ENCODE measurements at places on chromosomes 6 and 20.

GRCh38 chr6:31720196-31720770 is 1.3 kb downstream of the LY6G6C start:
- DNase-seq, result no peak

DNA sequence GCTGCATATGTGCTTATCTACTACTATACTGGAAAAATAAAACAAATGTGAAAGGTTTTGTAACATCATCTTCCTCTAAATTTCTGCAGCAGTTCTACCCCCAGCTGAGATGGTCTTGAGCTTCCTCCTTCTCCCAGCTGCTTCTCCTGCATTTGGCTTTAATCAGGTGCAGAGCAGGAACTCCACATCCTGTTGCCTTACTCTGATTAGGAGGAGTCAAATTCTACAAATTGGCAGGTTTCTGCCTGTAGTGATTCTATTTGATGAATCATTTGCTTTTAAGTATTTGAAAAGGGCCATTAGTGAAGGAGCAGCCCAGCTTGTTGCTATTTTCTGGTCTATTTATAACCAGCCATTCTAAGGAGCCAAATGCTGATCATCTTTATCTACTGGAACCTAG is 224.5 kb downstream of the GMDS start:
- no peak for DNase-seq

DNA sequence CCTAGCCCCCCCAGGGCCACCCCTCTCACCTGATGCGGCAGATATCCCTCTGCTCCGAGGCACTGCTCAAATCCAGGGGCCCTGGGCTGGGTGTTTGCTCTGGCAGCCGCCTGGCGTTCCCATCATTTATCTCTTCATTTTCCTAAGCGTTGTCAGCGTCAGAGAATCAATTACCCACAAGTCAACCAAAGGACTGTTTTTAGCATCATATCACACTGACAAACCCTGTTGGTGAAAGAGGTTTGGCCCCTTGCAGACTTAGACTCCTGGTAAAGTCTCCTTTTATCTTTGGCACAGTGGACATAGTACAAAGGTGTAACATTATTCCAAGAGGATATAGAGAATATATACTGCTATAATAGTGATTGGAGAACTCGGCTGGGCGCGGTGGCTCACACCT is at the start of gene GHRH:
Gene GHRH (minus strand): TSS at position 101 of the 400 bp plus-strand sequence. CDS start 4,925 bp downstream, outside the sequence.
- no peak for DNase-seq

- DNase-seq, result no peak
Measured at GRCh38 chr6:19738010-19738409, 99.2 kb upstream of the ID4 start.

DNA sequence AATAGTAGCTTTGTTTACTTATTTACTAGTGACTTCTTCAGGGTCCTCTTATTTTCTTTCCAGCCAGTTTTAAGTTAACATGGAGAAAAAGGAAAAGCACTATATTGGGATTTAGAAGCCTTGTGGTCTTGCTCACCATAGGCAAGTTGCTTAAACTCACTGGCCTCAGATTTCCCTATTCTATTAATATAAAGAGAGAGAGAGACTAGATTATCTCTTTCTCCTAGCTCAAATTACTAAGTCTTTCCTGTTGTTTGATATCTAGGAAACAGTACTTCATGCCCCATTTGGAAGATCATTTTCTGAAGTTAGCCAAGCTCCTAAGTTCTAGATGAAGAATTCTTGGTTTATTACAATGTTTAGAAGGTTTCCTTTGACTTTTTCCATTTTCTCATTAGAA is 32.5 kb downstream of the CTNNBL1 start:
- no peak for DNase-seq

DNA sequence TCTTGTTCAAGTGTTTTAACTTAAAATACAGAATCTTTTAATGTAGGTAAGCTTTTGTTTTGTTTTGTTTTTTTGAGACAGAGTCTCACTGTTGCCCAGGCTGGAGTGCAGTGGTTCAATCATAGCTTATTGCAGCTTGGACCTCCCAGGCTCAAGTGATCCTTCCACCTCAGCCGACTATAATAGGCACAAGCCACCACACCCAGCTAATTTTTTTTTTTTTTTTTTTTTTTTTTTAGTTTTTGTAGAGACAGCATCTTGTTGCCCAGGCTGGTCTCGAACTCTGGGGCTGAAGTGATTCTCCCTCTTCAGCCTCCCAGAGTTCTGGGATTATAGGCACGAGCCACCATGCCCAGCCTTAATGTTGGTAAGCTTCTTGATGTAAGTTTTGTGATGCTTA is 3.3 kb downstream of the EFHC1 start:
- no peak for DNase-seq

- DNase-seq, result no peak
Measured at GRCh38 chr6:20541382-20541781, 7.1 kb downstream of the CDKAL1 start.

- DNase-seq, result no peak
Measured at GRCh38 chr6:13119549-13119948, 208.8 kb downstream of the TBC1D7 start.

GRCh38 chr6:11771473-11772048 is 7.0 kb downstream of the ADTRP start:
- no peak for DNase-seq

DNA sequence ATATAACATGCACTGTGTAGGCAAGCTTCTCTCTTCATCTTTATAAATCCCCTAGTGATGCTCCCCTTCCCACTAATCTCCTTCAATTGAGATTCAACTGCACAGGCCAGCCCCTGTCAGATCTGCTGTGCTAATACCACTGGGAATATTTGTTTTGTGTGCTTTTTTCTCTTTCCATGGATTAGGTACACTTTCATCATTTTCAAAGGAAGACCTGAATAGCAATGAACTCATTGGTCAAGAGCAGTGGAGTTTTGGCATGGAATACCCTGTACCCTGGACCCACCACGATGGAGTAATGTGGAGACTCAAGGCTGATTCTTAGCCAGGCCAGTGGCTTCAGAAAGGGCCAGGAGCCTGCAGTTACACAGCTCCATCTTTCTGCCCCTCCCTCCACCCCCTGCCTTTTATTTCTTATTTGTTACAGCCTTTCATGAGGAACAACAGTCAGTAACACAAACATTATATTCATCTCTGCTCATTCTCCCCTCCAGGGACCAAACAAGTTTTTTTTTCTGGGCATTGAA is 75.4 kb upstream of the KCNG1 start:
- DNase-seq, result no peak
